ENCODE measurements at places on chromosomes 2 and 18.

DNA sequence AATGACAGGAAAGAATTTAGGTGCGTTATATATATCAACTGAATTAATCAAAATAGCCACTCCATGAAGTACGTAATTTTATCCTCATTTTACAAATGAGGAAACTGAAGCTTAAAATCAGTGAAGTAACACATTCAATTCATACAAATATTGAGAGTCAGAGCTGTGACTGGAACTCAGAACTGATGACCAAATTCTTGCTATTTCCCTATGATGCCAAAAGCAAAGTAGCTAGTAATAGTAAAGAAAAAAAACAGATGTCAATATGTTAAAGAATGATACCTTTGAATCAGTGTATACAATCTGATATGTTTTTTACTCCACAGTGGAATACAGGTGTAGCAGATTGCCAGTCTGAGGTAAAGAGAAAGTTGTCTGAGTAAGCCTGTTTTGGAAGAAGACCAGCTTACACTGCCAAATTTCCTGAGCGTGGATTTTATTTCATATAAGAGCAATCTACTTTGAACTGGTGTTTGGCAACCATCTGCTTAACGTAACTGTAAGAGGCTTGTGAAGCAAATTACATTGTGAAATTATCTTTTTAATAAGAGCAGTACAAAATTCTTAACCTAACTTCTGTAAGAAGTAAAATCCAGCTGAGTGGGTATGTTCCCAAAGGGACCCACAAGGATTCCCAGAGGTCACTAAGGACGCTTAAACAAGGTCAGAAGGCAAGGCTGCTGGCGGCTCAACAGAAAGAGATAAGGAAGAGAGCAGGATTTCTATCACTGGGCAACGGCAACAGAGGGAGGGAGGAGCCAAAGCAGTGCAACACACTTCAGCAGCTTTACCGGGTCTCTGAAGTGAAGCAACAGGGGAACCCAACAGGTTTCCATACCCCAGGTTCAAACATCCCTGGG is 85.6 kb downstream of the IKZF2 start:
- peak; percentile 5 for DNase-seq

DNA sequence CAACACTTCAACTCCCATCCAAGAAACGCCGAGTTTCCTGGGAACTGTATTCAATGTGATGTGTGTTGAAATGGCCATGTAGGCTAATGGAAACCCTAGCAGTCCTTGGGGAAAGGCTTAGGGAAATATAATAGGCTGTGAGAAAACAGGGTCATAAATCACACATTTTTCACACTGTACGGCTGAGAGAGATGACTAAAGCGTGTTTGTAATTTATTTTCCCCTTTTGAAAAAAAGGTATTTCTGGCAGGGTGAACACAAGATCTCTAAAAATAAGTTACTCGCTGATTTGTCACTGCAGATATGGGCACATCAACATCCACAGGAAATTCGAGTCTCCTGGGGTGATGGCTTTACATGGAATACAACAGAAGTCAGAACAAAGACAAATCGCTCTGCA is 109.6 kb upstream of the ST6GAL2 start:
- DNase-seq: no peak

- no peak for DNase-seq
Observed at GRCh38 chr2:144707736-144708326, 187.9 kb upstream of the ZEB2 start.

DNA sequence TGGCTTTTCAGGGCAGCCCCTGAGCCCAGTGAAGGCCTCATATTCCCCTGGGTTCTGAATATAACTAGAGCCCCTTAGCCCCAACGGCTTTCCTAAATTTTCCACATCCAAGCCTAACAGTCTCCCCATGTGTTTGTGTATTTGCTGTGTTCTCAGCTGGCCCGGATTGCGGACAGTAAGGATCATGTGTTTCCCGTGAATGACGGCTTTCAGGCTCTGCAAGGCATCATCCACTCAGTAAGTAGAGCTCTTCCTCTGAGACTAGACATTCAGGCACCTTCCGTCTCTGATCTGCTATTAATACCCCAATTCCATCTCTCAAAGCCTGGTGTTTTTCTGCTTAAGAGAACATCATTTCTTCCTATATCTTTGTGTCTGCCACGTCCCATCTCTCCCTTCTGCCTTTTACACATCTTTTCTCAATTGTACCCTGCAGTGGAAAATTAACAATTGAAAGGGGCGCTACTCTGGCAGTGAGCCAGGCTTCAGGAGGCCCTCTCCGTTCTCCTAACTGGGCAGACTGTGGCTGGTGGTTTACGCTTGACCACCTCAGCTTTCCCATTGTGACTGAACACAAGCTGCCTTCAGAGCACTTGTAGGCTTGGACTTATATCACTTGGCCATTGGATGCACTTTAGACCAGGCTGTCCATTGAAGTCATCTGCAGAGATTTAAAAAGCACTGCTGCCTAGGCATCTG is 64.4 kb downstream of the ANTXR1 start:
- DNase-seq: no peak

DNA sequence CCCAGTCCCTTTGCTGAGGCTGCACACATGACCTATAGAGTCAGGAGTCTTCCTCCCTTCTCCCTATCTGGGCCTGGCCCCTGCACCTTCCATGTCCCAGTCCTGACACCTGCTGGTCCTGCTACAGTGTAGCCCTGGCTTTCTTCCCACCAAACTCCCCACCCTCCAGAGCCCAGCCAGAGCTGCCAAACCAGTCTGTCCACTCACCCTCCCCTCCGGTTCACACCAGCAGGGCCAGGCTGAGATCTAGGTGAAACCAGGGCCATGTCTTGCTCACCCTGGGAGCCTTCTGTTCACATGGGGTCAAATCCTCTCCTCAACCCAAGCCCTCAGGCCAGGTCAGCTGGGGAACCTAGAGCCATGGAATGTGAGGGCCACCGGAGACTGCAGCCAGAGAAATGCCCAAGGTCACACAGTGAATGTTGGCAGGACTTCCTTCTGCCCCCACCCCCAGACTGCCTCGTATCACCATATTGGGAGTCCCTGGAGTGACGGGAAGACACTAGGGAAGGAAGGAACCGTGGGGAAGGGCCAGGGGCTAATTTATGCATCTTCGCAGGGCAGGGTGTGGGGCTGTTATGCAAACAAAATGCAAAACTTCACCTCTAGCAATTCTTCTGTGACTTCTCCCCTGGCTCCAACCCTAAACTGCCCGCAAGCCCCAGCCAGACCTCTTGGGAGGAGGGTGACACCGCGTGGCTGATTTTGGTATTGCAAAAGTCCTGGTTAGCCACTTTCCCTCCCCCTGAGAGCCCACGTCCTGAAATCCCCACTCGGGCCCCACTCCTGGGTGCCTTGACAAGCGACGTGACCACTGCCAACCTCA is 14.6 kb downstream of the TNS1 start:
- peak; percentile 48 for DNase-seq

GRCh38 chr2:102717308-102718018 is 44.4 kb upstream of the TMEM182 start:
- DNase-seq: no peak
